Fibroblast of pulmonary artery (primary cell): ENCODE measurements at places on chromosomes 6 and 20.
A peak's percentile ranks its signal among the peaks of the same experiment; 100 is the strongest.

GRCh38 chr6:7562769-7563168 is 21.3 kb downstream of the DSP start:
- no peak for DNase-seq

DNA sequence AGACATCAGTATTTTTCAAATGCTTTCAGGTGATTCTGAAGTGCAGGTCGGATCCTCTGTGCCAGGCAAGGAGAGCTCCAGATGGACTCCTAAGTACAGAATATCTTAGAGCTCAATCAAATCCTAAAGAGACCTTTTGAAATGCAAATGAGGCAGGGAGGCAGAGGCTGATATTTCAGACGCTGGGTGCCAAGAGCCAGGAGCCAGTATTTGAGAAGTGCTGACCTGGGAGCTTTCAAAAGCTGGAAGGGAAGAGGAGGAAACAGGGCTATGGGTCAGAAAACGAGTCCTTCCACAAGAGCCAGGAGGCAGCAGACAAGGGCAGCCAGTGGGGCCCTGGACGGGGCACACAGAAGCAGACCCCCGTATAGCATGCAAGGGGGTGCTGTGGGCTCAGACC is 46.1 kb upstream of the DSN1 start:
- DNase-seq = no peak

GRCh38 chr6:80259118-80259517 is 152.6 kb downstream of the BCKDHB start:
- no peak for DNase-seq

DNA sequence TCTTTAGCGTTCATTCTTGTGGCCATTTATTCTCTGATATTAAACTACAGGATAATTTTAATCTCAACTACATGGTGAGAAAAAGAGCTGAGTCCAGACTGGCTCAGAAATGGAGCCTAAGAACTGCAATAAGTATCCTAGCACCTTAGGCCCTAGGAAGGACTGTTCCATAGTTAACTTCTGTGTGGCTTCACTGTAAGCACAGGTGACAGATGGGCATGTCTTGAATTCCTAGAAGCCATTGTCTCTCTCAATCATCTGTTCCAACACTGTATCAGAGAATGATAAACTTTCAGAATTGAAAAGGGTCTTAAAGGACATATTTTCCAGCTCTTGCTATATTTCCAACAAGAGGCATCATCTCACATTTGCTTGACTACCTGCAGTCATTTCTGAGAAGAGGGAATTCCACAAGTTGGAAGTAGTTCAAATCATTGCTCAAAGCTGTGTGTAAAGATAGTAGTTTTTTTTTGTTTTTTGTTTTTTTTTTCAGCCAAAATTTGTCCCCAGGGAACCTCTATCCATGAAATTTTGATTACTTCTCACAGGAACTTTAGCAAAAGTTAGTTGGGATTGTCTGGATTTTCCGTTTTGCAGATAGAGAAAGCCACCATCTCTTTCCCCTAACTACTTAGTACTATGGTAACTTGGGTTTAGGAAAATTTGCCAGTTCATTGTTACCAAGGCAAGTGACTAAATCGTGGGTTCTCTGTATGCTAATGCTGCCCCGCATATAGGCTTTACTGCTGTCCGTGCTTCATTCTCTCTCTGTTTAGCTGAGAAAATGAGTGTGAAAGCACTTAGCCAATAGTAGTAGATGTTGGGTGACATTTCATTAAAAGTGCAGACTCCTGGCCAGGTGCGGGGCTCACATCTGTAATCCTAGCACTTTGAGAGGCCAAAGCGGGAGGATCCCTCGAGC is 47.2 kb downstream of the KCNS1 start:
- no peak for DNase-seq

DNA sequence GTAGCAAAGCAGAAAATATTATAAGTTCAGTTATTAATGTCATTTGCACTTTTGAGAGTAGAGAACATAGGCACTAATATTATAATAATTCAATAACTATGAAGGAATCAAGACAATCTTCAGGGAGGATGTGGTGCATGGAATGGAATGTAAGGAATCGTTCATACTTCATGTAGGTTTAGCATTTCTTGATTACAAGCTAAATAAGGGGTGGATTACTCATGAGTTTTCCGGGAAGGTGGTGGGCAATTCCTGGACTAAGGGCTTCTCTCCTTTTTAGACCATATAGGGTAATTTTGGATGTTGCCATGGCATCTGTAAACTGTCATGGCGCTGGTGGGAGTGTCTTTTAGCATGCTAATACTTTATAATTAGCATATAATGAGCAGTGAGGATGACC is 9.1 kb upstream of the BTNL2 start:
- peak; percentile 48 for DNase-seq

GRCh38 chr20:4797275-4797674 is 75.6 kb downstream of the PRND start:
- no peak for DNase-seq

GRCh38 chr6:130150906-130151305 is 71.8 kb downstream of the SAMD3 start:
- no peak for DNase-seq

GRCh38 chr6:15987569-15987968 is 141.3 kb upstream of the MYLIP start:
- peak; percentile 59 for DNase-seq

GRCh38 chr6:150004101-150004782 is 21.1 kb downstream of the RAET1L start:
- no peak for DNase-seq

- no peak for DNase-seq
Observed at GRCh38 chr6:54289426-54289825, 18.8 kb upstream of the TINAG start.

DNA sequence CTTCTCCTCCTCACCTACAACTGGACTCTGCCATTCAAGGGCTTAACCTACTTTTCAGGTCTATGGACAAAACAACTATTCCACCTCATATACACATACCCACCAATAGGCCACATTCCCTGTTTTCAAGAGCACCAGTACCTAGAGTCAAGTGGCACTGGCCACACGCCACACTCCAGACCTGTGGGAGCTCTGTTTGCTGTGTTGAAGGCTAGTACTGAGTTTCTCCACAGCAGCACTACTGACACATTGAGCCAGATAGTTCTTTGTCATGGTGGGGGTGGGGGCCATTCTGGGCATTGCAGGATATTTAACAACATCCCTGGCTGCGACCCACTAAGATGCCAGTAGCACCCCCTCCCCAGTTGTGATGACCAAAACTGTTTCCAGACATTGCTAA is 84.1 kb downstream of the RALGAPA2 start:
- no peak for DNase-seq

DNA sequence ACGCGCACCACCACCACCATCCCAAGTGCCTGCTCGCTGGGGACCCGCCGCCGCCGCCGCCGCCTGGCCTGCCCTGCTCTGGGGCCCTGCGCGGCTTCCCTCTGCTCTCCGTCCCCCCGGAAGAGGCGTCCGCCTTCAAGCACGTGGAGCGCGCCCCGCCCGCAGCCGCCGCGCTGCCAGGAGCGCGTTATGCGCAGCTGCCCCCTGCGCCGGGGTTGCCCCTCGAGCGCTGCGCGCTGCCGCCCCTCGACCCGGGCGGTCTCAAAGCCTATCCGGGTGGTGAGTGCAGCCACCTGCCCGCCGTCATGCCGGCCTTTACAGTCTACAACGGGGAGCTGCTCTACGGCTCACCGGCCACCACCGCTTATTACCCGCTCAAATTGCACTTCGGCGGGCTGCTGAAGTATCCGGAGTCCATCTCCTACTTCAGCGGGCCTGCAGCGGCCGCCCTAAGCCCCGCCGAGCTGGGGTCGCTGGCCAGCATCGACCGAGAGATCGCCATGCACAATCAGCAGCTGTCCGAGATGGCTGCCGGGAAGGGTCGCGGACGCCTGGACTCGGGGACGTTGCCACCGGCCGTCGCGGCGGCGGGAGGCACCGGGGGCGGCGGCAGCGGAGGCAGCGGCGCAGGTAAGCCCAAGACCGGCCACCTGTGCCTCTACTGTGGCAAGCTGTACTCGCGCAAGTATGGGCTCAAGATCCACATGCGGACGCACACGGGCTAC is 7.2 kb downstream of the PRDM13 start:
- DNase-seq = no peak

GRCh38 chr20:34042262-34042661 is 48.6 kb downstream of the RALY start:
- DNase-seq = no peak
